ENCODE measurements at places on chromosomes 11 and 22.

GRCh38 chr11:111514216-111515031 lies at the start of gene HOATZ:
Gene HOATZ (plus strand): TSS chr11:111514778. CDS start chr11:111514785, 7 bp downstream.
- DNase-seq, result no peak

DNA sequence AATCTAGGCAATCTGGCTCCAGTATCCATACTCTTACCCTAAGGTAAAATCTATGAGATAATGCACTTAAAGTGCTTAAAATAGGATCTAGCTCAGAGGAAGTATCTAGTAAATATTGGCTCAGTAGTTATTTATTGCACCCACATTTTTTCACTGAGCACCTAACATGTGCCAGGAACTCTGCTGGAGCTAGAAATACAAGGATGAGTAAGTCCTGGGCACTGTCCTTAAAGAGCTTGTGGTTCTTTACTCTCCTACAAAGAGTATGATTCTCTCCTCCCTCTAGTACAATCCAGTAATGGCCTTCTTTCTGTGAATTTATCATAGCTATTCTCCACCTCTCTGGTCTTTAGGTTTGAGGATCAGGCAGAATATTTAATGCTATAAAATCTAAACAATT lies 59.2 kb downstream of the DEUP1 start:
- no peak for DNase-seq

DNA sequence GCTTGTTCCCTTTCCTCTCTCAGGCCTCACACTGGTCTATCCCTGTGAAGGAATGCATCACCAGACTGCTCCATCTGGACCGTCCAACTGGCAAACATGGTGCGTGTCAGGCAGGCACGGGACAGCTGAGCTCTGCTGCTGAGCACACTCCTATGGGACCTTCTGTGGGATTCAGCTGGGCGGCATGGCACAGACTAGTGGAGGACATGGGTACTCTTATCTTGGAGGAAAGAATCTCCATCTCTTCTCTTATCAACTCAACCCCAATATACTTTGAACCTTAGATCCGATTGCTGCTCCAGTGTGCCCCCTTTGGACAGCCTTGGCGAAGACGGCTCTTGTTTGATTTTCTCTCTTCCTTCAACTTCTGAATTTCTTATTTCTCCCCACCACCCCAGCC lies 593.6 kb downstream of the ETS1 start:
- DNase-seq, result no peak

- DNase-seq, result no peak
Measured at GRCh38 chr11:128098781-128099180, 488.6 kb downstream of the ETS1 start.

DNA sequence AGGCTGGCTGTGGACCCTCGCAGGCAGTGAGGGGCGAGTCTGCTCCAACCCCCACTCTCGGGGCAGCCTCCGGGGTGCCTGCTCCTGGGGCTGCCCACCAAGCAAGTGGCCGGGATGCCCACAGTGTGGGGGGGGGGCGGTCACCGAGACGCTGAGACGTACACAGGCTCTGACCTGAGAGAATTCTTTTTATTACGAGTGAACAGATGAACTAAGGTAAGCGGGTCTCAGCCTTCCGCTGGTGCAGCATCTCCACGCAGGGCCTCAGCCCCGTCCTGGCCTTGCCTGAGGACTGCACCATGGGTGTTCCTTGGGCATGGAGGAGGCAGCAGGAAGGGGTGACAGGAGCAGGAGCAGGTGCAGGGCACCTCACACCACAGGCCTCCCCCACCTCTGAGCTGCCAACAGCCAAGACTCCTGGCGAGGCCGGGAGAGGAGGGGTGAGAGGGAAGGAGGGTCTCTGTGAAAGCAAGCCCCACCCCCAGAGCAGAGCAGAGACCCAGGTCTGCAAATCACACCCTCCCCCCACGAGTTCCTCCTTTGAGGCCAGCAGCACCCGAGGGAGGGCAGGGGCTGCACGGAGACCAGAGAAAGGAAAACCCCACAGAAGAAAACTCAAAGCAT lies 17.2 kb downstream of the MOB2 start:
- DNase-seq, result no peak

DNA sequence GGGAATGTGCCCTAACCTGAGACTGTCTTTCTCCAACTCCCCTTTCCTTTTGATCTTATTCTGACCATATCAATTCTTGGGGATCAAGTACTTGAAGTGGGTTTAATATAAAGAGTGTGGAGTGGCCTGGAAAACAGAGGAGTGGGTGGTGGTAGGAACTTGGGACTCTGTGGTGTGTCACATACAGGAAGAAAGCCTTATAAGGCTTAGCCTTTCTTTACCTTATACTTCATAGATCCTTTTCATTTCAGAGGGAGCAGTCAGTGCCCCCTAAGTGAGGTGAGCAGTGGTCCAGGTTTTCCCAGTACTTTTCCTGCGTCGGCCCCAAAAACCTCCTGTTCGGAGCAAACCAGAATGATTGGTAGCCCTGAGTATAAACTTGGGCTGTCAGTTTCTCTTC lies 486 bp downstream of the OOSP1 start:
- DNase-seq, result no peak

DNA sequence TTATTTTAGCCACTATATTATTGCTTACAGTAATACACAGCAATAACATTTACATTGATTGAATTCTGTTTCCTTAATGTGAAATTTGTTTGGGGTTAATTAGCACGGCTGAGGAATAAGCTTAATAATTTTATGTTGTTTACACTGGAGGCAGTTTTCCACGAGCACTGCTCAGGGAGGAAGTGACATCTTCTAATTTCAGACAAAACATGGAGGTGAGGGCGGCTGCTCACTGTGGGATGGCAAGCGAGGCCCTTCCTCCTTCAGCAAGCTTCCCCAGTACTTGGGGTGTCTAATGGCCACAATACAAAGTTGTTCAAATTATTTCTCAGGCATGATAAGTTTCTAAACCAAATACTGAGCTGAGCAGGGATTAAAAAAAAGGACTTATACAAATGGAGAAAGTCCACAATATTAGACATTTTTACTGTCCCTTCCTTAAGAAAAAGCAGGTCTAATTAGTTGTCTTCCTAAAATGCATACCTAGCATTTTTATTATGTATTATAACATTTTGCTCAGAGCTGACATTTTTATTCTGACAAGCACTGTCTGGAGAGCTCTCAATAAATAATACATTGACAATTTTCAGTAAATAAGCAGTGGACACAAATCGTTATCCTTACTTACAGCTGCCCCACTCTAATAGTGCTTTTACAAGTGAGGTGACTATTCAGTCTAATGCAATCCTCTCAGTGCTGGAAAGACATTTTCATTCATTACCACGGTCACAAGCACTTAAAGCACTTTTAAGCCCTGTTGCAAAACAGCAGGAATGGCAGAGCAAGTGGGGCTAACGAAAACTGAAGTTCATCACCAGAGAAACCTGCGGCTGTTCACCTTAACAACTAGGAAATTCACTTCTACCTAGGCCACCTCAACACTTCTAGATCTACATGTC lies 56.2 kb downstream of the SOX6 start:
- DNase-seq, result no peak

- DNase-seq, result no peak
Measured at GRCh38 chr11:64741375-64742086, 2.4 kb downstream of the RASGRP2 start.

GRCh38 chr11:112425121-112425520 lies 164.5 kb upstream of the PLET1 start:
- DNase-seq, result no peak

- DNase-seq, result no peak
Measured at GRCh38 chr11:78742430-78742829, 167.8 kb upstream of the NARS2 start.

DNA sequence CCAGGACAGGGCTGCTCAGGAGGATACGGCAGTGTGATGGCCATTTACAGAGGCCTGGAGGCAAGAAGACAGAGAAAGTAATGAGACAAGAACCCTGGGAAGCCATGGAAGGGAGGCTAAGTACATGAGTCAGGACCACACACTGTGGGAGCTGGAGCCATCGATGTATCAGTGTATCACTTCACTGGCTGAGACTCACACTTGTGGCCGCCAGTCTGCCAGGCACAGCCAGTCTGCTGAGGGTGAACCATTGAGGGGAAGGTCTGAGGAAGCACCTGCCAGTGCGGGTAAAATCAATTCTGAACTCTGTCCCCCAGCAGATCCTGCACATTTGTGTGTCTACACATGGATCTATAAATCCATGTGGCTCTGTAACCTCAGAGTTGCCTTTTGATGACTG lies 195.6 kb downstream of the GRIK4 start:
- no peak for DNase-seq

GRCh38 chr11:112235750-112236390 lies 9.6 kb downstream of the PTS start:
- no peak for DNase-seq

GRCh38 chr11:14095882-14096281 lies 133.4 kb downstream of the SPON1 start:
- no peak for DNase-seq

DNA sequence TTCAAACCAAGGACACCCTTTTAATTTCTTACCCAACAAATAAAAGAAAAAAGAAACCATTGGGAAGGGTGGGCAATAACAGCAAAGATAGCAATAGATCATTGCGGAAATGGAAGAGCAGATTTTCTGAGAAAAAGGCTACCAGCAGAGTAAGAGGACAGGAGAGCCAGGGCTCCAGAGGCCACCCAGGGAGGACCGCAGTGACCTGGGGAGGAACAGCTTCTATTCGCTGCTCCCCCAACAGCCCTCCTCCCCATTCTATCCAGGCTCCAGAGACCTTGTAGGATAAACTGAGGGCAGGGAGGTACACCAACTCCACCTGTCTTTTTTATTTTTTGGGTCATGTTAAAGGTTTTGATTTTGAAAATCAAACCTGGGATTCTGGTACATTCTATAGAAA lies 59.8 kb downstream of the SYN3 start:
- no peak for DNase-seq

DNA sequence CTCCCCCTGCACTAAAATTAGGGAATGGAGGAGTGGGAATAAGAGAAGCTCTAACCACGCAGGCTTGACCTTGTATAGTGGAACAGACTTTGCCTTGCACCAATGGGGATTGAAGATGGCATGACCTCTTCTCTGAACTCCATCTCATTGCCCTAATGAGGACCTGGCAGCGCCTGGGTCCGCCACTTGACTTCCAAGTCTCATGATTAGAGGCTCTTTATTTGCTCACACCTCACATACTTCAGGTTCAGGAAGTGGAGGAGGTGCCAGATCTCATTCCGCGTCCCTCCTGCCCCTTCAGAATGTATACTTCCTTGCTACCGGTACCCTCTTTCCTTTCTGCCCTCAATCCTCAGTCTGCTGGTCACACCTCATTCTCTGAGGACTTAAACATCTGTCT lies 106.0 kb upstream of the CD44 start:
- DNase-seq, result no peak

- no peak for DNase-seq
Measured at GRCh38 chr11:62882788-62883501, 2.2 kb downstream of the SLC3A2 start.

DNA sequence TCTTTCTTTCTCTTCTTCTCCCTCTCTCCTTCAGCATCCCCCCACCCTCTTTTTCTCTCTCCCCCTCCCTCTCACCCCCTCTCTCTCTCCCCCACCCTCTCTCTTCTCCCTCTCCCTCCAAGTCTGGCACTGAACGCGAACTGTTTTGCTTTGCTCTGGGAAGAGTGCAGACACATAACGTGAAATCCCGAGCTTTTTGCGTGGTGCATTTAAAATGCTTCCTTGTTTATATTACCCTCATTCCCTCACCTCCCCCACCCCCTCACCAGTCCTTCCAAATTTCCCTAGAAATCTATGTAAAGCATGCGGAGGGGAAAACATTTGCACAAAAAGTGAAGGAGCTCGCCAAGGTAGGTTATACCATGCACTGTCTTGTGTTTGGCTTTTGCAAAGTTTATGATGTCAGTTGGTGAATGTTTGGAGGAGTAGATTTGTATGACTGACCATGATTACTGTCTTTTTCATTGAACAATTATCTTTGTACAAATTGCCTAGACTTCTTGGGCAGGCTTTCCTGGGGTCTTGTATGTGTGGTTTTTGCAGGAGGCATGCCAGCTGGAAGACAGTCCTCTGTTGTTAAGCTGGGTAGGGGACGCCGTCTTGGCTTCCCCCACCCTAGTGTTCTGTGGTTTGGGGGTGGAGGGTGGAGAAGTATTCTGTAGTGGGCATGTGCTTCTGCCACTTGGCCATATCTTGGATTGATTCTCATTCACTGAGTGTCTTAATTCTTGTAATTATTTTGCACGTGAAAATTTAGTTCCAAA lies 123.7 kb upstream of the HSD17B12 start:
- no peak for DNase-seq

DNA sequence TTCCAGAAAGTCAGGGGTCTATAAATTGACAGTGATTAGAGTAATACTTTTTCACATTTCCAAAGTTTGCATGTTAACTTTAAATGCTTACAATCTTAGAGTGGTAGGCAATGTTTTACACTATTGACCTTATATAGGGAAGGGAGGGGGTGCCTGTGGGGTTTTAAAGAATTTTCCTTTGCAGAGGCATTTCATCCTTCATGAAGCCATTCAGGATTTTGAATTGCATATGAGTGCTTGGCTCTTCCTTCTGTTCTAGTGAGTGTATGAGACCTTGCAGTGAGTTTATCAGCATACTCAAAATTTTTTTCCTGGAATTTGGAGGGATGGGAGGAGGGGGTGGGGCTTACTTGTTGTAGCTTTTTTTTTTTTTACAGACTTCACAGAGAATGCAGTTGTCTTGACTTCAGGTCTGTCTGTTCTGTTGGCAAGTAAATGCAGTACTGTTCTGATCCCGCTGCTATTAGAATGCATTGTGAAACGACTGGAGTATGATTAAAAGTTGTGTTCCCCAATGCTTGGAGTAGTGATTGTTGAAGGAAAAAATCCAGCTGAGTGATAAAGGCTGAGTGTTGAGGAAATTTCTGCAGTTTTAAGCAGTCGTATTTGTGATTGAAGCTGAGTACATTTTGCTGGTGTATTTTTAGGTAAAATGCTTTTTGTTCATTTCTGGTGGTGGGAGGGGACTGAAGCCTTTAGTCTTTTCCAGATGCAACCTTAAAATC lies 5.3 kb downstream of the MALAT1 start:
- no peak for DNase-seq

DNA sequence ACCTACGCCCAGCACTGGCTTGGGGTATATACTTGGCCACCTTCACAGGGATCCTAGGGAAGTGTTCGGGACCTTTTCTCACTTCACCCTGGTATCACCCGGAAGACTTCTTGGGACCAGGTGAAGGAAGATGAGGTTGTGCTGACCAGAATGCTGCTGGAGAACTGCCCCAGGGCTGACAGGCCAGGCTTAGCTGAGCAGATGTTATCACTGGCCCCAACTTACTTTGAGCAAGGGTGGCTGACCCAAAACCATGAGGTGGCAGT lies 4.5 kb downstream of the FTH1 start:
- no peak for DNase-seq

DNA sequence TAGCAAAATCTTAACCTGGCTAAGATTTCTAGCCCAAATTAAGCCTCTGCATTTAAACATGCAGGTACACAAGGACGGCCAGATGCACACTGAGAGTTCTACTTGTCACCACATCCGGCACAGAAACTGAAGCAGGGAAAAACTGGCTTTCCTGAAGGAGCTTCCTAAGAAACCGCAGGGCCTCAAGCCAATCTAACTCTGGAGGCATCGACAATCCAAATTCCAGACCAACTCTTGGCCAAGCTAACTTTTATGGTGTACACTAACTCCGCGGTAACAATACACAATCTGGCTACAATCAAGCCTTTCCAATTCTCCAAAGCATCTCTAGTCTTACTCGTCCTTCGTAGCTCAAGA lies 1.2 kb downstream of the MSANTD2 start:
- no peak for DNase-seq

GRCh38 chr11:113458189-113458588 lies 17.0 kb downstream of the DRD2 start:
- no peak for DNase-seq
